ENCODE measurements at places on chromosomes 2 and 18.

GRCh38 chr2:147603876-147604275 lies 241.0 kb upstream of the ACVR2A start:
- DNase-seq = no peak

- no peak for DNase-seq
Measured at GRCh38 chr2:221447310-221447709, 124.8 kb downstream of the EPHA4 start.

DNA sequence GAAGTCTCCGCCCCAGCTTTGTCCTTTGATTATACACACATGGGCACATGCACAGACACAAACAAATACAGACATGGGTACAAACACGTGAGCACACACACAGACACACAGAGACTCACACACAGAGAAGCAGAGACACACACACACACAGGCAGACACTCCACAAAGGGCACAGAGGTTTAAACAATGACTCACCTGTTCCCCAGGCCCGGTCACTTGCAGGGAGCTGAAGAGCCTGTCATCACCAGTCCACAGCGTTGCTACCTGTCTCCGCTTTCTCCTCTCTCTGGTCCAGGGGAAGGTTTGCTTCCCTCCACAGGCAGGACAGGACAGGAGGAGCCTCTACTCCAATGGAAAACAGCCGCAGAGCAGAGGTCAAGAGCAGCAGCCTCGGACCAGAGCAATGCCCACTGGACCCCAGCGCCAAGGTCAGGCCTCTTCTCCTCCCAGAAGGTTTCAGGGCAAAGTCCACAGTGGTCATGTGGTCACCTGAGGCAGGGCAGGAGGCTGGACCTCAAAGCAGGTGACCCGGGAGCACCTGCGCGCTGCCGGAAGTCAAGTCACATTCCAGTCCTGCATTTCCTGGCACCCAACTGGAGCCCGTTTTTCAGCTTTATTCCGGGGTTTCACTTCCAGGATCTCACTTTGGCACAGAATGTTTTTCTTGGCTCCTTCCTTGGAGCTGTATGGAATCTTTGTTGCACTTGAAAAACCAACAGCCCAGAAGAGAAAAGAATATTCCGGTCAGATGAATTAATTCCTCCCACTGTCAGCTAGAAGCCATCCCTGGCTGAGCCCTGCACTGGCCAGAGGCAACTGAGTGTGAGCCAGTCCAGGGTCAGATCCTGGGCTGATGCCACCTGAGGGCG lies at the start of gene RAB17:
RAB17 (minus strand) TSS at position 463 of the 869 bp plus-strand sequence. CDS start 4,580 bp downstream, outside the sequence.
- DNase-seq = no peak

DNA sequence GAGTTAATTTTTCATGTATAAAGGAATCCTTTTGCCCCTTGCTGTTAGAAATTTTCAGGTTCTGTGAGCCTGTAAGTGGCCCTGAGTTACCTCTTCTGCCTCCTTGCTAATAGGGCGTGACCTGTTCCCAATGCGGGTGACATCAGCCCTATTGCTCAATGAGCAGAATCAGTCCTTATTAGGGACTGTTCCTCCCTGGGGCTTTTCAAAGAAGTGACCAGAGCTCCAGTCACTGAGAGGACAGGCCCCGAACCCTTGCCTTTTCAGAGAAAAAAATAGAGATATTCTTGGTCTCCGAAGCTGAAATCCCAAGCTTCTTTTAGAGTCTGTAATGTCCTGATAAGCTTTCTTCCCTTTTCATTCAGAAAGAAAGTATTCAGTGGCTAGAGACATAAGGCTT lies 8.2 kb upstream of the APOB start:
- DNase-seq = no peak

- no peak for DNase-seq
Measured at GRCh38 chr2:240816584-240817495, 3.2 kb downstream of the KIF1A start.

DNA sequence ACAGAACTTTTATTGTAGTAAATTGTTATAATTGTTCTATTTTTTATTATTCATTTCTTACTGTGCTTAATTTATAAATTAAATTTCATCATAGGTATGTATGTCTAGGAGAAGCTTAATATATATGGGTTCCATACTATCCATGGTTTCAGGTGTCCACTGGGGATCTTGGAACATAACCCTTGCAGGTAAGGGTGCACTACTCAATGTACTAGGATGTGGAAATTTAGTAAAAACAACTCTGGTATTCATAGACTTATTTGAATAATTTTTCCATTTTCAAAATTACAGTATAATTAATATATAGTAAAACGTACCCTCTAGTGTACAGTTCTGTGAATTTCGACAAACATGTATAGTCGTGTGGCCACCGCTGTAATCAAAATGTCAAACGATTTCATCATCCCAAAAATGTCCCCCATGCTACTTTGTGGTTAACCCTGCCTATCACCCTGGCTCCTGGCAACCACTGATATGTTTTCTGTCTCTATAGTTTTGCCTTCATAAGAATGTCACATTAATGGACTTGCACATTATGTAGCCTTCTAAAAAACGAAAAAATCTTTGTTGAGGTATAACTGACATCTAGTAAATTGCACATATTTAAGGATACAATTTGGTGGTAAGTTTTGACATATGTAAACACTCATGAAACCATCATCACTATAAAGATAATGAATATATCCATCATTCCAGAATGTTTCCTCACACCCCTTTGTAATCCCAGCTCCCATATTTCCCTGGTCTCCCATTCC lies 45.7 kb downstream of the ARL5A start:
- no peak for DNase-seq

- no peak for DNase-seq
Measured at GRCh38 chr2:48346124-48346536, 183.8 kb upstream of the STON1 start.

DNA sequence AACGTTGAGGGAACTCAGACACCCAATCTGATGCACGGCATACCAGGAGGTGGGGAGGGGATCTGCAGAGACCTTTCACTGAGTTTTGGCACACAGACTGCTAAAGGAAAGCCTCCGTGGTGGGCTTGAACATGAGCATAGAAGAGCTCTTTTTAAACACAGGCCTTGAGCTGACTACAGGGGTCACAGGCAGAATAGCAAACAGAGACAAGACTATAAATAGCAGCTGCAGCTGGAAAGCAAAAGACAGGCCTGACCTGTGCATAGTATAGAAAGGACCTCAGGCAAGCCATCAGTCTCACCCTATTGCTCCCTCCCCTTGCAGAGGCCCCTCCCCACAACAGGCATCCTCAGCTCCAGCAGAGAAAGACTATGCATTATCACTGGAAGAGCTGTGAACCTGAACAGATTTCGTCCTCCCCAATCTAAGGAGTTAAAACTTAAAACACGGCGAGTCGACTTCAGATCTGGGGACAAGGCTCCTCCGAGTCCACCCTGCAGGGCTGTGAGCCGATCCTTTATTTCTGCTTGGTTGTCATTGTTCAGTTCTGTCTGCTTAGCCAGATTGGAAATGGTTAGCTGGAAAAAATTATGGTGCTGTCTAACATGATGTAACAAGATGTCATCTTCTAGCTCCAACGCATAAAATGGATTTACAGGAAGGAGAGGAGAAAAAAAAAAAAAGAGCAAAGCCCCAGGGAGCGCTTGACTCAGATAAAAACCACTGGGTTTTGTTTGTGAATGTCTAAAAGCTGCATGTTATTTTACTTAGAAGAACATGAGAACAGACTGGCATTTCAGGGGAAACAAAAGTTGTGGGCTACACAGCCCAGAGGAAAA lies 25.2 kb upstream of the LCLAT1 start:
- DNase-seq = peak; percentile 43

GRCh38 chr2:30266051-30266621 lies 34.8 kb downstream of the LBH start:
- DNase-seq = peak; percentile 53

DNA sequence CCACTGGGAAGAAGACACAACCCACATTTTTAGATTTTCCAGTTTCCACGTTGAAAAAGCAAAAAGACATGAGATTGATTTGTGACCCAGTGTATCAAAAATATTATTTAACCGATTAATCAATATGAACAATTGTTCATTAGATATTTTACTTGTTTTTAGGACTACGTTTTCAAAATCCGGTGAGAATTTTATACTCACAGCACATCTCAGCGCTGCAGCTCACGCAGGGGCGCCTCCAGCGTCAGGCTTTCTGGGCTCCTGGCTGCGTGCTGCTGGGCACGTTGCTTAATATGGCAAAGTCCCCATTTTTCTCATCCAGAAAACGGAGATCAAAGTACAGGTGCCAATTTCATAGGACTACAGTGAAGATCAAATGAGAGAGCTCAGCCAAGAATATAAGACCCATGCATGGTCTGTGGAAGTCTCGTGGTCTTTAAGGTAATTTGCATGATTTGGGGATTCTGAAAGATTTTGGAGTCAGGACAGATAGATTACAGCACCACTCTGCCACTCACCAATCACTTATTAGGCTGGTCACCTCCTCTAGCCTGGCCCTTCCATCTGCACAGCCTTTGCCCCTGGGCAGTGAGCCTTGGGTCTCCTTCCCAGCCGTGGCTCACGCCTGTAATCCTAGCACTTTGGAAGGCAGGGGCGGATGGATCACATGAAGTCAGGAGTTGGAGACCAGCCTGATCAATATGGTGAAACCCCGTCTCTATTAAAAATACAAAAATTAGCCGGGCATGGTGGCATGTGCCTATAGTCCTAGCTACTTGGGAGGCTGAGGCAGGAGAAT lies 36.2 kb downstream of the PTPN18 start:
- no peak for DNase-seq
